Lower lobe of right lung (tissue), 2 donors: ENCODE measurements at places on chromosomes 12 and 14. TPM values are rescaled to one million over a fixed set of nuclear protein-coding genes. Genes with fewer than 3 reads are reported as not detected.

DNA sequence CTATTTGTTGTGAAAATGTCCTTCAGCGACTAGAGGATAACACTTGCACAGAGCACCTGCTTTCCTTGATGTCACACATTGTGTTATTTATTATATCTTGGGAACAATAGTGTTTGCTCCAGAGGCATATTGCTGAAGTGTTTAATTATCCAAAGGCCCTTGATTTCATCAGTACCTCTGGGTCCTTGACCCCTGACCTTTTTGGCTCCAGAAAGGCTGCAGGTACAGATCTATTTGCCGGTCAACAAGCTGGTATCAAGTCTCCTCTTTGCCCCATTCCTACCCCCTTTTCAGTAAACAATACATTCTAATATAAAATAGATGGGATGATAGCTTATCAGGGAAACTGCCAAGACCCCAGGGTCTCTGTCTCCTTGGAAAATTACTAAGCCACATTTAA lies 206.8 kb downstream of the DACT1 start:
- no peak overlapping the region for H3K27ac ChIP-seq
- H3K36me3 ChIP-seq = no peaks in the 10 kb centered on the region
- no peak overlapping the region for H3K4me3 ChIP-seq
- no peaks in the 10 kb centered on the region for H3K4me1 ChIP-seq
- DNase-seq = no peak
- no peaks in the 10 kb centered on the region for H3K27me3 ChIP-seq

GRCh38 chr12:85329913-85330312 lies 49.9 kb downstream of the ALX1 start:
- no peak for DNase-seq
- H3K27ac ChIP-seq = no peak overlapping the region
- H3K36me3 ChIP-seq = no peaks in the 10 kb centered on the region
- H3K4me1 ChIP-seq = no peaks in the 10 kb centered on the region
- no peak overlapping the region for H3K4me3 ChIP-seq

DNA sequence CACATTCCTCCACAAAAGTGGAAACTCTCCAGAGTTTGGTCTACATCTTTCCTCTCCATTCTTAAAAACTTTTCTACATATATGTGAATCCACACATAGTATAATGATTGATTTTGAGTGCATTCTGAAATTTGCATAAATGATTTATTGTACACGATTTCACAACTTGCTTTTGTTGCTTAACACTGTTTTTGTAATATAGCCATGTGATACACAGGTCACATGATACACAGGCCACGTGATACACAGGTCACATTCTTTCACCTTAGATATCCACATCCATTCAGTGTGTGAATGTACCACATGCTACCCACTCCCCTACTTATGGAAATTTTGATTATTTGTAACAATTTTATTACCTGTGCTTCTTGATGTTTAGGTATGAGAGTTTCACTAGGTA lies 319.1 kb downstream of the ZFP36L1 start:
- peaks cover 43% of the 10 kb centered on the region for H3K4me1 ChIP-seq
- H3K36me3 ChIP-seq = no peaks in the 10 kb centered on the region
- no peak overlapping the region for H3K4me3 ChIP-seq
- H3K27ac ChIP-seq = no peak overlapping the region
- DNase-seq = no peak

DNA sequence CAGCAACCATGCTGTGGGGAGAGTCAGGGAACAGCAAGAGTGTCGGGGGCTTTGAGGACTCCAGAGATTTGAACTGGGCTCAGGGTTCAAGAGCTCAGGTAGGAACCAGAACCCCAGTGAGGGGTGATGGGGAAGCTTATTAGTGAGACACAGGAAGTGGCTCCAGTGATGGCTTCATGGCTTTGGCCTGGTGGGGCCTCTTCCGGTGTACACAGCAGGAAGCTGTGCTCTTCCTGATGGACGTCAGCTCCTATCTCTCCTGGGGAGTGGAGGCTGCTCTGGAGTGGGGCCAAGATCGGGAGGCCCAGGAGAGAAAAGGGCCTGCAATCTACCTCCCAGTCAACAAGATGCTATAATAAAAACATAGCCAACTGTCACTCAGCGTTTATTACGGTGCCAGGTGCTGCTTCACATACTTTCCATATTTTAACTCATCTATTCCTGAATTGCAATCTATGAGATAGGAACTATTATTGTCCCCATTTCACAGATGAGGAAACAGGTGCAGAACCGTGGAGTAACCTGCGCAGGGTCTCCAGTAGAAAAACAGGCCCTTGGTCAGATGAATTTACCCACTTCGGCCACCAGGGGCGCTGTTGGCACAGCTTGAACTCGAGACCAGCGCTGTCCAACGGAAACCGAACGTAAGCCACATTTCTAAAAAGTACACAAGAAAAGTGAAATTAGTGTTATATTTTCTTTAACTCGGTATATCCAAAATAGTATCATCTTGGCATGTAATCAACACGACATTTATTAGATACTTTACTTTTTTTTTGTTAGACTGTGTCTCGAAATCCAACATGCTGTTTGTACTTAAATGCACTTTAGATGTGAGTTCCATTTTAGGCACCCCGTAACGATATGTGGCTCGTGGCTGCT lies 63.6 kb upstream of the DLK1 start:
- DNase-seq = peak; percentile 77
- H3K4me3 ChIP-seq = no peak overlapping the region
- no peak overlapping the region for H3K27ac ChIP-seq
- no peaks in the 10 kb centered on the region for H3K27me3 ChIP-seq

- H3K4me3 ChIP-seq = no peak overlapping the region
- DNase-seq = no peak
- H3K4me1 ChIP-seq = no peaks in the 10 kb centered on the region
- H3K36me3 ChIP-seq = peaks cover 100% of the 10 kb centered on the region
Observed at GRCh38 chr12:121423682-121424623, 24.0 kb downstream of the RNF34 start.

L3HYPDH gene
- 17.9 TPM for total RNA-seq

PLXNC1 gene
- total RNA-seq = 28.0 TPM

ENDOU gene
- total RNA-seq = not detected
